Pericardium fibroblast (primary cell): ENCODE measurements at places on chromosomes 3 and 15. TPM values are rescaled to one million over a fixed set of nuclear protein-coding genes. Genes with fewer than 3 reads are reported as not detected.

TGFBR2 gene
- 309 and 416 TPM in 2 replicates for total RNA-seq

GABRA5 gene
- 0.23 TPM in 1 of 2 replicates, not detected in the other for total RNA-seq

NMB gene
- total RNA-seq = 3.4 and 5.5 TPM in 2 replicates

ADCY5 gene
- 0.70 TPM in 1 of 2 replicates, not detected in the other for total RNA-seq

TRPM1 gene
- not detected in 2 replicates for total RNA-seq

TUSC7 gene
- not detected in 2 replicates for total RNA-seq

DCLK3 gene
- total RNA-seq = not detected in 2 replicates

SCG5 gene
- total RNA-seq = 6.7 and 9.9 TPM in 2 replicates

TIGIT gene
- total RNA-seq = not detected in 2 replicates

GUCA1C gene
- total RNA-seq = not detected in 2 replicates

KCNMB3 gene
- total RNA-seq = 0.12 and 0.26 TPM in 2 replicates

NCKIPSD gene
- 20.1 and 44.0 TPM in 2 replicates for total RNA-seq

ASB14 gene
- 0.23 TPM in 1 of 2 replicates, not detected in the other for total RNA-seq

OCA2 gene
- 0.12 TPM in 1 of 2 replicates, not detected in the other for total RNA-seq

ITIH1 gene
- not detected in 2 replicates for total RNA-seq

WDR49 gene
- not detected in 2 replicates for total RNA-seq

TRAIP gene
- 1.2 and 1.5 TPM in 2 replicates for total RNA-seq

ZMAT3 gene
- total RNA-seq = 10.7 and 32.9 TPM in 2 replicates

MESP2 gene
- 0.23 and 0.68 TPM in 2 replicates for total RNA-seq

BUB1B gene
- total RNA-seq = 0.43 and 1.4 TPM in 2 replicates
